ENCODE measurements at places on chromosomes 6 and 20.

GRCh38 chr6:154219250-154219649 lies 137.4 kb downstream of the IPCEF1 start:
- DNase-seq, result no peak

DNA sequence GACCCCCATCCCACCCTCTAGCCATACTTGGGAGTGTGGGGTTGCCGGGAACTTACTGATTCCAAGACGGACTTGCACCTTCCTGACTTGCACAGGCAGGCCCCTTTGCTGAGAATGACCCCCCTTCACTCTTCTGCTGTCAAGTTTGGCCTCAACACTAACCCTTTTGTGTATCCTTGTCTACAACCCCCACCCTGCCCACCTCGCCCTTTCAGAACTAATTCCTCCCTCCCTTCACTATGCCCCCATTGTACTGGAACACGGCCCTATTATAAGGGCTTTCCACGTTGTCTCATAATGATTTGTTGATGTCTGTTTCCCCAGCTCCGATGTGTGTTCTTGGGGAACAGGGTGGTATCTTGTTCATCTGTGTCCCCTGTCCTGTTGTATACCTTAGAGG lies 4.4 kb upstream of the NEDD9 start:
- DNase-seq, result no peak

GRCh38 chr6:38973178-38974057 lies 75.2 kb upstream of the GLP1R start:
- DNase-seq, result peak; percentile 16

GRCh38 chr6:10521104-10521808 lies at the start of gene GCNT2:
TSS of gene GCNT2 (plus strand) at chr6:10521351. CDS start at chr6:10528912, 7,561 bp downstream.
- DNase-seq, result no peak

DNA sequence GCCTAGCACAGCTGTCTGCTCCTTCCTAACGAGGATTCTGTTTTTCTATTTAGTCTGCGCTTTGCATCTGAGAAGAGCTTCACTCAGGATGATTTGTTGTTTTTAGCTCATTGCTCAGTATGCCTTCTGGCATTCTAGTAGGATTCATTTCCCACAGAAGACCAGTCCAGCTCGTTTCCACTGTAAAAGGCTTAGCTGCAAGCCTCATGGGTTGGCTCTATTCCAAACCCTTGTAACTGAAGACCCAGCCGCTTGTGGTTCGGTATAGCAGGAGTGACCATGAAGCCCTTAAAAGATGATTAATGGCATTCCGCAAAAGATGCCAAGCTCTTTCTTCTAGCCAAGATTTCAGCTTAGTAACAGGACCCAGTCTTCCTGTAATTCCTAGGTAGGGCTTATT lies 7.2 kb downstream of the ADGRF1 start:
- no peak for DNase-seq

DNA sequence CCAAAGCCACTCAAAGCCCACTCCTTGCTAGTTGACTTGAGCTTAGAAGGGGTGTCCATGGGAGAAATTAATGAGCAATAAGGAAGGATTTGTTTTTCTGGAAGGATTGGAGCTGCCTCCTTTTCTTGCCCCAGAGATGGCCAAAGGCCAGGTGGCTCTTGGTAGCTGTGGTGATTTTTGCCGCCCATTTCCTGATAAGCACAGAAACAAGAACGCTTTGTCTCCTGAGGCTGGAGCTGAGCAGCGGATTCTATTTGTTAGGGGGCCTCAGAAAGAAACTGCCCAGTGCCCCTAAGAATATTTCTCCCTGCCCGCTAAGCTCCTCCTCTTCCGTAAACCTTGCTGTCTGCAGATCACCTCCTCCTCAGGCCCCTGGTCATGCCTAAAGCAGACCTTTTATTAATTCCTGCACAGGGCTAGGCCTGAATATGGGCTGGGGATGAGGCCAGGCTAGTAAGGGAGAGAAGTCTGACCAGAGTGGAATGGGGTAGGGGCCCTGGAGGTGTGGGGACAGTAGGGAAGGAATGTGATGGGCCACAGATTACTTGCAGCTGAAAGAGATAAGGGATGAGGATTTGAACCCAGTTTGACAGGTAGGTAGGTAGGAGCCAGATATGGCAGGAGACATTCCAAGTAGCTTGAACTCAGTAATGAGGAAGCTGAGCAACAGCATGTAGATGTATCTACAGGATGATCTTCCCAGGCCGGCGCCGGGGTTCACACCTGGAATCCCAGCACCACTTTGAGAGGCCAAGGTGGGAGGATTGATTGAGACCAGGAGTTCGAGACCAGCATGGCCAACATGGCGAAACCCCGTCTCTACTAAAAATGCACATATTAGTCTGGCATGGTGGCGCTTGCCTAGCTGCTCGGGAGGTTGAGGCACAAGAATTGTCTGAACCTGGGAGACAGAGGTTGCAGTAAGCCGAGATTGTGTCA lies 71.2 kb upstream of the NAA20 start:
- no peak for DNase-seq

- DNase-seq, result no peak
Measured at GRCh38 chr6:125421836-125422235, 120.1 kb upstream of the HDDC2 start.

- no peak for DNase-seq
Measured at GRCh38 chr6:148857798-148858390, 111.1 kb downstream of the UST start.

- DNase-seq, result no peak
Measured at GRCh38 chr6:21033084-21033483, 498.8 kb downstream of the CDKAL1 start.

- no peak for DNase-seq
Measured at GRCh38 chr20:1741309-1742048, 83.9 kb upstream of the SIRPG start.

GRCh38 chr6:111776236-111777221 lies 96.7 kb downstream of the FYN start:
- no peak for DNase-seq

DNA sequence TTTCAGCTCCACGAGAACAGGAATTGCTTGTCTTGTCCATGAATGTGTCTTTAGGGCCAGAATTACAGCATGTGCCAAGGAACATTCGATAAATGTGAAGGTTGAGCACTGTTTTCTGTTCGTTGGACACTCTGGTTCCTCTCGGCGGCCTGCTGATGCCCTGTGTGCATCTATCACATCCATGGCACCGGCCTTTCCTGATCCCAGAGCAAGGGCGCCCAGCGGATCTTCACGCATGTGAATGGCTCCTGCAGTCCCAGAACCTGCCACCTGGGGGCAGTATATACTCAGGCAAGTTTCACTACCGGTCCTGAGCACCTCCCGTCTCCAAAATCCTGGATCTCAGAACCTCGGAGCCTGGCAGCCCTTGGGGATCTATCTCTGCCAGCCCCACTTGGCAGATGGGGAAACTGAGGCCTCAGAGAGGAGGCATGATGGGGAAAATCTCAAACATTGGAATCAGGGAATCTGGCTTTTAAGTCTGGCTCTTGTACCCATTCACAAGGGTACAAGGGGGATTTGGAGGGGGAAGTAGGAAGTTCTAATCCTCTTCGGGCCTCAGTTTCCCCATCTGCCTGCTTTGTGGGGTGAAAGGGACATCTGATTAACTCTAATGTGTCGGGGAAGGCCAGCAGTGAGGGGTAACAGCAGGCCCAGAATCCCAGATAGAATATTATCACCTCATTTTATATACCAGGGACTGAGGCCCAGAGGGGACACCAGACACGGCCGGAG lies 4.3 kb upstream of the CEBPB start:
- peak; percentile 97 for DNase-seq

- no peak for DNase-seq
Measured at GRCh38 chr20:19079536-19080299, 132.7 kb upstream of the SLC24A3 start.

GRCh38 chr20:4488407-4489339 lies 233.0 kb upstream of the PRND start:
- no peak for DNase-seq
